COR-L47 (cell line): ENCODE measurements at places on chromosomes 7 and 10.

DNA sequence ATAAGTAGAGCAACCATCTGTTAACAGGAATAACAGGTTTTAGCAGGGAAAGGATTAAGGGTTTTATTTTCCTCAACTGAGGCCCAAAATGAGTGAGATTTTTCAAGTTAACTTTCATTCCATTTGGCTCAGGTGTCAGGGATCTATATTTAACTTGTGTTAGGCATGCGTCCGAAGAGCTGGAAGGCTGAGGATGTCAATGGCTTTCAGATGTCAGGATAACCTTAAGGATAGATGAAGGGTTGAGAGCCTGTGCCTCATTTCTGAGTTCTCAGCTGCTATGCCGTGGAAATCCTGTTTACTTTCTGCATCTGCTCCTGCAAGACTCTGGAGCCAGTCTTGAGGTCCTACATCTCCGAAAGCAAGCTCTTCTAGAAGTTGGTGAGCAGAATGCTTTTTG is 36.4 kb upstream of the CD36 start:
- no peak for DNase-seq

- no peak for DNase-seq
Measured at GRCh38 chr7:85561706-85562105, 374.9 kb upstream of the SEMA3D start.

DNA sequence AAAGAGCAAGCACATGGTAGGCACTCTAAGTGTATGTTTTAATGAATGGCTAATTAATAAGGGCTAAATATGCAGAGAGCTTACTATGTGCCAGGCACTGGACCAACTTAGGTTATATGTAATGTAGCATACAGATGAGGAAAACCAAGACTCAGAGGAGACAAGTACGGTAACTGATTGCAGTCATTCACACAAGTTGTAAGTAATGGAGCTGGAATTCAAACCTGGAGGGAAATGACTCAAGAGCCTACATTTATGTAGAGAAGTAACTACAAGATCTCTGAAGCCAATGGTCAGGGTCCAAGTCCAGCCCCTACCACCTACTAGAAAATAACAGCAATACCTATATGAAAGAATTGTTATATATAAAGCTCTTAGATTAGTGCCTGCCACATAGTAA is 97.3 kb upstream of the KCNIP2 start:
- DNase-seq, result no peak

DNA sequence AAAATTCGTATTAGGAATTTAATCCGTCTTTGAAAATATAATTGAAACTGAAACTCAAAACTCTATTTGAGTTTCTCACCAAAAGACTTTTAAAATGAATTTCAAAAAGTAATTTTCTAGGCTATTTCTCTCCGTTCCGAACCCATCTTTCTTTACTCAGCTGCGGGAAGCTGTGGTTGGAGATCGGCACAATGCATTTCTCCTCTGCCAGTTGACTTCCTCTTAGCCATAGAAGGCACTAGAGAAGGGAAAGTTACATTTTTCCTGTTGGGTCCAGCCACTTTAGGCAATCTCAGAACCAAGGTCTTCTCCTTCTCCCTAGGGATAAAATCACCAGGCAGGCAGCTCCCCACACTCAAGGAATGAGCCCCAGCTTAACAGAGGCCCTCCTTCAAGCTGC is 133.6 kb upstream of the COL1A2 start:
- DNase-seq, result no peak

- no peak for DNase-seq
Measured at GRCh38 chr7:132488634-132489302, 87.5 kb downstream of the PLXNA4 start.

DNA sequence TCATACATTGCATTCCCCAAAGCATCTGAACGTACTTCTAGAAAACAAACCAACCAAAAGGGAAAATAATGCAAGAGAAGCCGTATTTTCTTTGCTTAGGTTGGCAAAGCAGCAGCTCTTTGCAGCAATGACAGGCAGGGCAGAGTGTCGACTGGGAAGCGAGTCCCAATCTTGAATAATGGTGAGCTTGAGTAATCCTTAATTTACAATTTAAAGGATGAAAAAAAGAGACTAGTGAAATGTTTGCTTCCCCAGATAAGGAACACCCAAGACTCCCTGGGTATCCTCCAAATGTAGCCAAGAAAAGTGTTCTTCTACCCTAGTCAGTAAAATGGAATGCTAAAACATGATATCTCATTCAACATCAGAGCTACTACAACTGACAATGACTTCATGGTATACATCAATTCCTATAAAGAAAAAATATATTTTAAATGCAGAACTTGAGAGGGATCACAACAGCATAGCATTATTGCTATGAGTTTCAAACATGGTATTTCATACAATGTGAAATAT is 32.0 kb downstream of the GPAM start:
- DNase-seq, result no peak

- no peak for DNase-seq
Measured at GRCh38 chr7:159000859-159001435, 143.7 kb downstream of the VIPR2 start.

GRCh38 chr7:110771717-110772116 is 319.2 kb upstream of the LRRN3 start:
- no peak for DNase-seq

- DNase-seq, result no peak
Measured at GRCh38 chr10:117865945-117866344, 180.8 kb downstream of the RAB11FIP2 start.

DNA sequence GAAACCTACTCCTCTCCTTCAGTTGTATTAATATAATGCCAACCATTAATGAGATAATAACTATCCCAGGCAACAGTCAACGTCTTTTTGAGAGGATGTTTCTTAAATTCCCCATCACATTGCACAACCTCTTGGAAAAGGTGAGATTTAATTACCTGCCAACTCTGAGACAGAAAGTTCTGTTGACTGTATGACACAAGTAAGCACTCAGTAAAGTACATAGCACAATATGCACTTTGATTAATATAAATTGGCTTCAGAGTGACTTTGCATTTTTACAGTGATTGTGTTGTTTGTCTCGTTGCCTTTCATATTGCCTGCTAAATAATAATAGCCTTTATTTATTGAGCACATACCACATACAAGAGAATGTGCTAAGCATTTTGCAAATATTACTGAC is 46.7 kb downstream of the CAV1 start:
- no peak for DNase-seq
